ENCODE measurements at places on chromosomes 6 and 20. TPM values are rescaled to one million over a fixed set of nuclear protein-coding genes. Genes with fewer than 3 reads are reported as not detected.

DNA sequence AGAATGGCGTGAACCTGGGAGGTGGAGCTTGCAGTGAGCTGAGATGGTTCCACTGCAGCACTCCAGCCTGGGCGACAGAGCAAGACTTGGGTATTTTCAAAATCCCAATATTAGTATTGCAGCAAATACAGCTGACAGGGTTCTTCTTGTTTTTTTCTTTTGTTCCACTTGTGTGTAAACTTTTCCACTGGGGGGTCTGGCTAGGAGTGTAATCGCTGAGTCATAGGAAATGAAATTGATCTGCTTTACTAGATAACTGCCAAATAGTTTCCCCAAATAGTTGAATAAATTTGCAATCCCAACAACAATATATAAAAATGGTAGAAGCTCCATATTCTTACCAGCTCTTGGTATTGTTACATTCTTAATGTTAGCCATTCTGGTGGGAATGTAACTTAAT is 526.0 kb upstream of the SOX4 start:
- no peak for DNase-seq

GRCh38 chr6:37279366-37280134 is 21.6 kb upstream of the TMEM217 start:
- no peak for DNase-seq

DNA sequence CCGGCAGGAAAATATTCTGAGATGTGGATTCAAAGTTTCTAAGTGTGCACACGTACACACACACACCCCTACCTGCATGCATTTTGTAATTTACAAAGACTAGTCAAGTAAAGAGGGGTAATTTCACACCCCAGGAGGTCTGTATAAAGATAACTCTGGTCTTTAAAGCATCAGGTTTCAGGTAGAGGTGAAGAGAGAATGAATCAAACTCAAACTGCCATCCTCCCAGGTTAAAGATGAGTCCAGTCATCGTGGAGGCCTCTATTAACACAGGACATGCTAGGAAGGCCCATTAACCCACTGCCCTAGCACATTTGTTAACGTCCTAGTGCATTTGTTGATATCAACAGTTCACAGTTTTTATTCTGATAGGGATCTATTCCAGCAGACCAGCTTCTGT is 3.5 kb upstream of the HLA-DRA start:
- DNase-seq, result no peak

DNA sequence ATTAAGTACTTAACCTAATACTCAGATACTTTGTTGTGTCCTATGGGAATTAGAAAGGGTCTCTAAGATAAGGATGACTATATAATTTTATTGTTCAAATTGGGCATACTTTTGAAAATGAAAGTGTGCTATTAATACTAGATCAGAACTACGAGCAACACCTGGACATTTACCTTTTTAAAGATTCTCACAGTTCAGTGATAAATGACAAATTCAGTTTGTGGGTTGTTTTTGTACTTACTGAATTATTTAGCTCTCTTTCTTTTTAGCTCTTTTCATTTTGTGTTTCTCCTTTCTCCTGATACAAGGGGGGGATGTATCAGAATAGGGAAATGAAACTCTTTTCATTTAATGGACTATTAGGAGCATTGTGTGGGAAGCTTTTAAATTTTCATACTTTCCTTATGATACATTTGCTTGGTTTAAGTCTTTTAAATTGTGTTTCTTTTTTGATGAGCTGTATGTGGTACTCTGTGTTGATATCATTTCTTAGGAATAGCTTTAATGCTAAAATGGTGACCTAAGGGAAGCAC is 47.5 kb downstream of the PHF3 start:
- no peak for DNase-seq

- DNase-seq, result peak; percentile 21
Observed at GRCh38 chr6:87789198-87789899, 87.3 kb upstream of the AKIRIN2 start.

GRCh38 chr6:51467231-51467952 is 620.0 kb downstream of the PKHD1 start:
- no peak for DNase-seq

DNA sequence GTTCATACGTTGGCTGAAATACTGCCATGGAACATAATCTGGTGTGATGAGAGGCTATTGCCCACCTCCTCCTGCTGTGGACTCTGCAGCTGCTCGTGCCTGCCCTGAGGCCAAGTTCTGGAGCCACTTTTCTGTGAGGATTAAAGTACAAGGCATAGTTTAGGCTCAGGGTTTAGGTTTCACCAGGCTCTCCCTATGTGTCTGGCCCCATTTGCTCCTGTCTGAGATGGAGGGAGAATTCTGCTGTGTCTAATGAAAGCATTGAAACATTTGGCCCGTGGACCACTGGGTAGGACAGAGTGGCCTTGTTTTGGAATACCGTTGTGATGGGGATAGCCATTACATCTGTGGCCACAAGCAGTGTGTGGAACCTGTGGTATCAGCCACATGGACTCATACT is 5.9 kb downstream of the WRNIP1 start:
- no peak for DNase-seq

- peak; percentile 76 for DNase-seq
Observed at GRCh38 chr20:2521369-2522305, 12.9 kb upstream of the ZNF343 start.

DNA sequence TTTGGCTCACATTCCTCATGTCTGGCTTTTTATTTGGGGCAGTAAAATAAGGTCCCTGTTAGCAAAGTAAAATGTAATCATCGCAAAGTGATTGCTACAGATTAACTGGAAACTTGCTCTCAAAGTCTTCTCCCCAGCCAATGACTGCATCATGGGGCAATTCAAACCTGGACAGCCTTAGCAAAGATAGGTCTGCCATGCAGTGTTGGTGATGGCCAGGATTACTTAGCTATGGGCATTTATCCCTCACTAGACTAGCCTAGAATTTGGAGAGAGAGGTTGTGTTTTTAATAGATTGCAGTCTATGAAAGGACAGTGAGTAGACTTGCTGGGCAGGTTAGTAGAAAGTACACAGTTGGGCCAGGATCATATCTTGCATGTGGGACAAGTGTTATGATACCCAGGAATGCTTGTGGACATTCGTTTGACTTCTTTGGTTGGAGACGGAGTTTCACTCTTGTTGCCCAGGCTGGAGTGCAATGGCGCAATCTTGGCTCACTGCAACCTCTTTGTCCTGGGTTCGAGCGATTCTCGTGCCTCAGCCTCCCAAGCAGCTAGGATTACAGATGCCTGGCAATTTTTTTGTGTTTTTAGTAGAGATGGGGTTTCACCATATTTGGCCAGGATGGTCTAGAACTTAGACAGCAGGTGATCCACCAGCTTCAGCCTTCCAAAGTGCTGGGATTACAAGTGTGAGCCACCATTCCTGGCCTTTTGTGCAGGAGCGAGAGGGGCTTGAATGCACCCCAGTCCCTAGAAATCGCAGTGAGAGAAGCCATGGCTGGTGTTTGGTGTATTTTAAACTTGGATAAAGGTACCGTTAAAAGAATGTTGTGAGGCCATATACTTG is 3.4 kb downstream of the RPS12 start:
- DNase-seq, result no peak

- DNase-seq, result peak; percentile 4
Observed at GRCh38 chr6:145318952-145319351, 416.4 kb downstream of the EPM2A start.

DNA sequence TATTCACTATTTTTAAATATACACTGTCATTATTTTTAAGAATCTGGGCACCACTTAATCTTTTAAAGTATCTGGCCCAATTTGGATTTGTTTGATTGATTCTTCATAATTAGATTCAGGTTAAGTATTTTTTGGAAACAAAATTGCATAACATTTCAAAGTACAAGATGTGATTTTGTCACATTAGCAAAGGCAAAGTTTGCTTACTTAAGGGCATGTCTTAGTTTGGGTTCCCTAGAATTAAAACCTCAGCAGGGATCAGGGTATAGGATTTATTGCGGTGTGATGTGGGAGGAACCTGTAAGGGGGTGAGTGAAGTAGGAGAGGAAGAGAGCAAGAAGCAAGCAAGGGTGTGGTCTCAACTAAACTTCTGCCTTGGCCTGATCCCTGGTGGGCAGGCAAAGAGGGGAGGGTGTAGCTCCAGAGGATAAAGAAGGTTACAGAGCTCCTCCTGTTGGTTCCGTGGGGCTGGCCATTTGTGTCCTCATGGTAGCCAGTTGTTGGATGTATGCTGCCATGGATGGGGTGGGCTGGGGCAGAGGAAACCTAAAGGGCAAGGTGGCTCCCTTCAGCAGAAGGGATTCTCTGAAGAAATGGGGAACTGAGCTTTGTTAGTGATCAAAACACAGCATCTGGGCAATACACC is 668.7 kb upstream of the SLC35B3 start:
- peak; percentile 29 for DNase-seq

FILIP1 gene
- polyA plus RNA-seq, result 6.4 TPM

PRR18 gene
- not detected for polyA plus RNA-seq
